ENCODE measurements at places on chromosomes 3 and 15. TPM values are rescaled to one million over a fixed set of nuclear protein-coding genes. Genes with fewer than 3 reads are reported as not detected.

The GCSAM gene
- total RNA-seq, result not detected

The AGBL1 gene
- total RNA-seq, result not detected

The GOLGA8S gene
- 0.08 TPM for total RNA-seq

The UBR1 gene
- 4.1 TPM for total RNA-seq

The GATA2 gene
- total RNA-seq, result 3.7 TPM

The TMEM158 gene
- total RNA-seq, result 11.2 TPM

The CHST13 gene
- 0.83 TPM for total RNA-seq

The WDR93 gene
- total RNA-seq, result 0.13 TPM

The CDC25A gene
- total RNA-seq, result 9.4 TPM

The FBXO40 gene
- not detected for total RNA-seq

The GHSR gene
- not detected for total RNA-seq

The VEPH1 gene
- 0.70 TPM for total RNA-seq

The NOX5 gene
- total RNA-seq, result 0.13 TPM

The LRRC31 gene
- not detected for total RNA-seq

The ZBED2 gene
- total RNA-seq, result 0.20 TPM

The CADM2 gene
- 0.28 TPM for total RNA-seq

The COPG1 gene
- total RNA-seq, result 79.9 TPM

The DOCK3 gene
- total RNA-seq, result 0.36 TPM

The NR2E3 gene
- total RNA-seq, result 0.31 TPM

The CHCHD4 gene
- total RNA-seq, result 38.4 TPM

The GRM7 gene
- total RNA-seq, result not detected

The CRYGS gene
- 0.85 TPM for total RNA-seq

The PAQR5 gene
- total RNA-seq, result 102 TPM

The PARL gene
- total RNA-seq, result 66.4 TPM

The PLCL2 gene
- 6.8 TPM for total RNA-seq

The LMCD1 gene
- total RNA-seq, result 76.8 TPM

The TMCO5A gene
- not detected for total RNA-seq

The RASGRP1 gene
- total RNA-seq, result 0.24 TPM

The PARP15 gene
- not detected for total RNA-seq

The CCDC14 gene
- total RNA-seq, result 20.5 TPM

The TAGLN3 gene
- total RNA-seq, result not detected

The EFHB gene
- 1.0 TPM for total RNA-seq

The STOML1 gene
- 11.8 TPM for total RNA-seq

The APOD gene
- total RNA-seq, result 1.2 TPM

The CHST2 gene
- total RNA-seq, result 1.1 TPM

The SLC28A2 gene
- total RNA-seq, result not detected

The CMTM8 gene
- 9.8 TPM for total RNA-seq

The SPSB4 gene
- 0.15 TPM for total RNA-seq

The C3orf70 gene
- 0.03 TPM for total RNA-seq

The DLEC1 gene
- 0.05 TPM for total RNA-seq

The BBS4 gene
- 21.6 TPM for total RNA-seq

The GOLGA6L26 gene
- total RNA-seq, result not detected

The CTDSPL gene
- total RNA-seq, result 16.4 TPM

The TMEM40 gene
- total RNA-seq, result 0.15 TPM

The PLA2G4D gene
- not detected for total RNA-seq

The SLC22A13 gene
- not detected for total RNA-seq
